ENCODE measurements at places on chromosomes 2 and 18.

GRCh38 chr2:33784488-33784887, 185.4 kb upstream of the FAM98A start:
- no peak for DNase-seq

GRCh38 chr18:79275992-79276391, 119.7 kb upstream of the NFATC1 start:
- DNase-seq: no peak

DNA sequence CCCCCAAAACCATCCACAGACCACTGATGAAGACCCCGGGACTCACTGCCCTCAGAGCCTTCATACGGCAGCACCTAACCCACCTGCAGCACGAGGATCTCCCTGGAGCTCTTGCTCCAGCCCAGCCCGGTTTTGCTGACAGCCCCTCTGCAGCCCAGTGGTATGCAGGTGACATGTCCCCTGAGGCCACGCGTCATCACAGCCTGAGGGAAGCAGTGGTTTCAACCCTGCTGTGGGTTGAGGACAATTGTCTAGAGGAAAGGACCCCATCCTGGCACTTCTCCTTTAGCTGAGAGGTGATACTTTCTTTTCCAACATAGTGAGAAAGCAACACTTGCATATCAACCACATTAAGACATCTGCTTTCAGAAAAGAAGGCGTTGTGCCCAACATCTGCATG, 134.0 kb downstream of the SEPTIN10 start:
- no peak for DNase-seq

- no peak for DNase-seq
Measured at GRCh38 chr2:102737431-102737830, 24.4 kb upstream of the TMEM182 start.

- DNase-seq: no peak
Measured at GRCh38 chr2:75311993-75312392, 112.7 kb upstream of the TACR1 start.

DNA sequence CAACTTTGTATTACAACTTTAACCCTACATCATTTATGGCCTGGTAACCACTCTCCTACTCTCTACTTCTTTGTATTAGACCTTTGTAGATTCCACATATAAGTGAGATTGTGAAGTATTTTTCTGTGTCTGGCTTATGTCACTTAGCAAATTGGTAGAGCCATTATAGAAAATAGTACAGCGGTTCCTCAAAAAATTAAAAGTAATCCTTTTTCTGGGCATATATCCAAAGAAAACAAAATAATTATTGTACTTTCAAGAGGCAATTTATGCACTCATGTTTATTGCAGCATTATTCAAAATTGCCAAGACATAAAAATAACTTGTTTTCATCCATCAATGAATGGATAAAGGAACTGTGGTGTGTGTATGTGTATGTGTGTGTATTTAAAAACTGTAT, 537.5 kb upstream of the FSIP2 start:
- no peak for DNase-seq

DNA sequence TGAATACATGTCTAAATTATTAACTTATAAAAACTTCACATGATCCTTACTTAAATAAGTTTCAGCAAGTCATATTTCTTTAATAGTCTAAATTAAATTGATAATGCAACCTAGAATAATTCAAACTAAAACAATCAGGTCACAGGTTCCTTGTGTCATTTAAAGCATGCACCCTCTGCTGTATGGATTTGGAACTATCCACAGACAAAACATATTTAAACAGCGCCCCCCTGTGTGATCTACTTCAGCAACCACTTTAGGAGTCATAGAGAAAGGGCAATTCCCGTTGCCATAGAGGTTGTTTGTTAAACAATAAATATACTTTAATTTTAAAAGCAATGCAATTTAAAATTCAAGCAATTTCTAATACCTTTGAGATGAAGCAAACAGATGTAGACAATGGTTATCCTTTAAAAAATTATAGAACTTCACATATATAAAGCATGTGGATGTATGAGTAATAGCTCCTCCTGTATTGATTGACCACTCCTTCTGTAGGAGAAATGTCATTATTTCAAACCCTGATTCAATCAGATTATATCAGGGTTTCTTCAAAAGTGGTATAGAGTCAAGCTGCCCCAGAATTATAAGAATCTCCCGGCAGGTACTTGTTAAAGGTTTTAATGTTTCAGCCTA, 21.2 kb downstream of the GRB14 start:
- DNase-seq: no peak

GRCh38 chr2:239881031-239881471, 144.1 kb downstream of the NDUFA10 start:
- DNase-seq: no peak

GRCh38 chr2:234635284-234635683, 138.4 kb upstream of the ARL4C start:
- DNase-seq: no peak

DNA sequence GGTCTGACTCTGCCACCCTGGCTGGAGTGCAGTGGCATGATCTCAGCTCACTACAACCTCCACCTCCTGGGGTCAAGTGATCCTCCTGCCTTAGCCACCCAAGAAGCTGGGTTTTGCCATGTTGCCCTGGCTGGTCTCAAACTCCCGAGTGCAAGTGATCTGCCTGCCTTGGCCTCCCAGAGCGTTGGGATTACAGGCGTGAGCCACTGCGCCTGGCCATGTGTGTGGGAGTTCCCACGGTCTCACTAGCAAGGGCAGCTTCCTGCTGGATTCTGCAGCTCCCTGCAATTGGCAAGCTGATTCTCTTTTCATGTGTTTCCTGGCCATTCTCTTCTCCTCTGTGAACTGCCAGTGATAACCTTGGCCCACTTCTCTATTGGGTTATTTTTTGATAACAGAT, 84.0 kb downstream of the USP40 start:
- no peak for DNase-seq

DNA sequence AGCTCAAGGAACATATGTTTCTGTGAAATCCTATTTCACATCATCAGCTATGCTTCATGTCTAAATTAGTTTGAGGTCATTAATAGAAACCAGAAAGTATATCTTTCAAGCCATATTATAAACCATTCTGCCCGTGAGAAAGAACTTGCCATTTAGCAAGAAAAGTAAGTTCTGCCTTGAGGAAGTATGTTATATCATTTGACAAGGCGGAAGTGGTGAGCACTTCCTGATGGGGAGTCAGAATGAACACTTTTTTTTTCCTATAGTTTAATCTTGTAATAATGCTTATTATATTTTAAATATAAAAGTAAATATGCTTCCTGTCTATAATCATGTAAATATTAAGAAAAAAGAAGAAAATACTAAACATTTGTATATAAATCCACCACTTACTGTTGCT, 39.3 kb upstream of the NRXN1 start:
- no peak for DNase-seq

DNA sequence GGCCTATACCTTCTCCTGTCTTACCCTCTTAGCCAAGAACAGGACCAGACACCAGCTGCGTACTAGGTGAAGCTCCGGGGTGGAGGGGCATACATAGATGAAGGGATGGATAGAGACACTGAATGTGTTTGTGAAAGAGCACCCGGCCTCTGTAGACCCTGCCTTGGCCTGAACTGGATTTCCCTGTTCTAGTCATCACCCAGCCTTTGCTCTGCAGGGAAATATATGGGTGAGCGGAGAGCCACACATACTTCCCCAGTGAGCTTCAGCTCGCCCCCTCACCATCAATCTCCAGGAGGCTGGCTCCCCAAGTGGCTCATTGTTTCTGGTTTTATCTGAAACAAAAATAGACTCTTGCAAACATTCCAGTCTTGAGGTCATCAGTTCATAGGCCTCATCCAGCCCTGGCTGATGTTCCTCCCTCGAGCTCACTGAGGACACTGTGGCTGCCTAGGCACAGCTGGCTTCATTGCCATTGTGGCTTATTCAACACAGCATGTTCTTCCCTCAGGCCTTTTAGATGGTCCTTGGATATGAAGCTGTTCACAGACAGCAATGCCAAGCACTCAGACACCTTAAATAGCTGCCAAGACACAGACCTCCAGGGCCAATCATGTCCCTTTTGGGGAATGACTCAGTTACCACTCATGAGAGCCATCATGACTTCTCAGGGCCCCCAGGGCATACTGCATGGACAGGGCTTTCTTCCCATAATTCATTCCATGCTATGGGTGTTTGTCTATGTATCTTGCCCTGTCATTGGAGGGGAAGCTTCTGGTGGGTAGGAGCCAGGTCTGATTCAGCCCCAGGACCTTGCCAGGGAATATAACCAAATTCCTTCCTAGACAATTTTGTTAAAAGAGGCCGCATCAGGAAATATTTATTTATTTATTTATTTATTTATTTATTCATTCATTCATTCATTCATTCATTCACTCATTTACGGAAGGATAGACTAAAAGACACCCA, 82.4 kb downstream of the TTC32 start:
- no peak for DNase-seq

GRCh38 chr2:136055929-136056688, 61.8 kb downstream of the CXCR4 start:
- no peak for DNase-seq

DNA sequence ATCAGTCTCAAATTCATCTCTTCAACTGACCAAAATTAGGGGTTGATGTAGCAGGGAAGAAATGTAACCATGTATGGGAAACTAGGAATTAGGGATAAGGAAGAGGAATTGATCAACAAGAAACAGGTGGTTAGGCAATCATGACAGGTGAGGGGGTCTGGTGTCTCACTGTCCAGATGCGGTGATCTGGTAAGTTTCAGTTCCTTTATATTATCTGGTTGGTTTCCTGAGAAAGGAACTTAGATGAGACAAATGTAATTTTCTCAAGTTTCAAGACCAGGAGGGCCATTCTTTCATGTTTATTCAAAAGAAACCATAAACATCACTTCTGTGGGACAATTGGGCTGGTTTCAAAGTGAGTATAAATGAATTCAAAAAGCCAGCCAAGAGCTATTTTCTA, 306.2 kb upstream of the KCNJ3 start:
- no peak for DNase-seq

DNA sequence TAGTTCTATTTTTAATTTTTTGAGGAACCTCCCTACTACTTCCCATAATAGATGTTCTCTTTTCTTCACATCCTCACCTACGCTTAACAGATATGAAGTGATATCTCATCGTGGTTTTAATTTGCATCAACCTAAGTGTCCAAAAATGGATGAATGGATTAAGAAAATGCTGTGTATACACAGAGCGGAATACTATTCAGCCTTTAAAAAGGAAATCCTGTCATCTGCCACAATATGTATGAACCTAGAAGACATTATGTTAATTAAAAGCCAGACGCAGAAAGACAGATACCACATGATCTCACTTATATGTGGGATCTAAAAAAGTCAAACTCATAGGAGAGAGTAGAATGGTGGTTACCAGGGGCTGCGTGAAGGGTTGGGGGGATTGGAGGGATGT, 113.0 kb downstream of the PTRHD1 start:
- no peak for DNase-seq

DNA sequence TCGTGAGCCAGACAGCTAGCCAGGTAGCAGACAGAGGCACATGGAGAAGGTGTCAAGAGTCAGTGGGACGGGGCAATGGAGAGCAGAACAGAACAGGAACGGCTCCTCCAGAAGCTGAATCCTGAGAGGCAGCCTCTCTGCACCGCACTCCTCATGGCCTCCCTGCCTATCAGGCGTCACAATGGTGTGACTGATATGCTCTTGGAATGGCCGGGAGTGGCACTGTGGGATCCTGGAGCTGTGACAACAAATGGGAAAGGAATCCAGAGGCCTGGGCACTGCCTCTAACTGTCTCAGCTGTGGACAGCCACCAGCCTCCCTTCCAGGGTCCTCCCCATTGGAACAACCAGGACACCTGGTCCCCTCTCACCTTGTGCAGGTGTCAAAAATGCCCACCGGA, 89.1 kb upstream of the ID2 start:
- no peak for DNase-seq

- no peak for DNase-seq
Measured at GRCh38 chr2:153230977-153231376, 247.6 kb downstream of the RPRM start.

GRCh38 chr2:183031911-183032794, 6.1 kb downstream of the NCKAP1 start:
- no peak for DNase-seq

DNA sequence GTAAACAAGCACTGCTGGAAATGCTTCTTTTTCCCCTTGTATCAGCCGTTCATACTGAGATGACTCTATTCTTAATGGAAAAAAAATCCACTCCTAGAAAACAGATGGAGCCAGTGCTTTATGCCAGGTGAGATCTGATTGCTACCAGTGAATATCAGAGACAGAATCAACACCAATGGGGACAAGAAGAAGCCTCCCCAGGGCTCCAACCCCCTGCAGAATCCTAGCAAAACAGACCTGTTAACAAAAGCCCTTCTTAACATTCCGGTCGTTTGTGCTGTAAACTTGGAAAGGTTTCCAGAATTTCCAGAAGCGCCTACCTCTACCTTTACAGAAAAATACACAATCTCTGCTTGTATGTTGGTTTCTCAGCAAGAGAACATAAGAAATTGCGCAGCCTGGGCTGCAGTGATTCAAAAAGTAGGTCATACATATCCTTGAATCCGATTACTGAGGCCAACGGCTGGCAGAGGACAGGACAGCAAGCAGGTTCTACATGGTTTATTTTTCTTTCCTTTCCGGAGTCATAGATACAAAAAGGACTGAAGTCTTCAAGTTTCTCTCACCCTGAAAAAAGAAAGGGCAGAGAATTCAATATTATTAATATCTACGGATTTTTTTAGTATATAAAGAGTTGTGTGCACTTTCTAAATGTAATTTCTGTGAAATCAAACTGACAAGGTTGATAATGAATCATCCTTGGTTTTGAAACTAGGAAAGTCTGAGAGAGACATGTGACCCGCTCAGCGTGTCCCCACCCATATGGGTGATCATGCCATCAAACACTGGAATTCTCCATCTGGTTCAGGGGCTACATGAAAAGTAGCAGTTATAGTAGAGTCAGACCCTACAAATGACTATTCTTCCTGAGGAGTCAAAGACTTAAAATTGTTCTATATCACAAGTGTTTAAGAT, 266.7 kb upstream of the MGAT5 start:
- no peak for DNase-seq

DNA sequence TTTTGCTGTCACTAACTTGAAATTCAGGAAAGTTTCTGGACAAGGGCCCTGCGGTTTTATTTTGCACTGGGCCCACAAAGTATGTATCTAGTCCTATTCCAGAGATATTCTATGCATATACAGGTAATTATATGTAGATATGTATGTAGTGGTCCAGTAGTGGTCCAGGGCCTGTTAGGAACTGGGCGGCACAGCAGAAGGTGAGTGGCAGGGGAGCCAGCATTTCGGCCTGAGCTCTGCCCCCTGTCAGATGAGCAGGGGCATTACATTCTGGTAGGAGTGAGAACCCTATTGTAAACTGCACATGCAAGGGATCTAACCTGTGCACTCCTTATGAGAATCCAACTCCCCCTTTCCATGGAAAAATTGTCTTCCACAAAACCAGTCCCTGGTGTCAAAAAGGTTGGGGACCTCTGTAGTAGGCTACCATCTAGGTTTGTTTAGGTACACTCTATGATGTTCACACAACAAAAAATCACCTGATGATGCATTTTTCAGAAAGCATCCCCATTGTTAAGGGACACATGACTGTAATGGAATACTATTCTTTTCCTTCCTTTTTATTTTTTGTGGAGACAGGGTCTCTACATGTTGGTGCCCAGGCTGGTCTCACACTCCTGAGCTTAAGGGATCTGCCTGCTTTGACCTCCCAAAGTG, 2.8 kb upstream of the PPP4R3B start:
- no peak for DNase-seq
